NK-92 treated with Interleukin-12 subunit alpha and Interleukin-12 subunit beta, amount 100 ng/mL, for 24 hours (cell line): ENCODE measurements at places on chromosomes 3 and 15.

DNA sequence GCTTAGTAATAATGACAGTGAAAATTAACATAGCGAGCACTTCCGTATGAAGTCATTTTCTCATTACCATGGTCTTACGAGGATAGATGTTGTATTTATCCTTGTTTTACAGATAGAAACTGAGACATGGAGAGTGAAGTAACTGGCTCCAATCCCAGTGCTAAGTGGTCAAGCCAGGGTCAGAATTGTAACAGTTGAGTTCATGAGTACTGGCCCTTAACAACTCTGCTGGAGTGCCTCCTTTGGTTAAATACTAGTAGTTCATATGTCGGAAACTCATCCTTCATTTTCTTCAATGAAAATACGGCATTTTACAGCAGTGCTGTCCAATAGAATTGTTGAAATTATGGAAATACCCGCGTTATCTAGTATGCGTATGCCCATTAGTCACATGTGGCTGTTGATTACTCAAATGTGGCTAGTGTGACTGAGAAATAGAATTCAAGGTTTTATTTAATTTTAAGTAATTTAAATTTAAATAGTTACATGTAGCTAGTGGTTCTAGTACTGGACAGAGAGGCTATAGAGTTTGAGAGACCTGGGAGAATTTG lies 32.5 kb downstream of the FNDC3B start:
- DNase-seq = no peak

DNA sequence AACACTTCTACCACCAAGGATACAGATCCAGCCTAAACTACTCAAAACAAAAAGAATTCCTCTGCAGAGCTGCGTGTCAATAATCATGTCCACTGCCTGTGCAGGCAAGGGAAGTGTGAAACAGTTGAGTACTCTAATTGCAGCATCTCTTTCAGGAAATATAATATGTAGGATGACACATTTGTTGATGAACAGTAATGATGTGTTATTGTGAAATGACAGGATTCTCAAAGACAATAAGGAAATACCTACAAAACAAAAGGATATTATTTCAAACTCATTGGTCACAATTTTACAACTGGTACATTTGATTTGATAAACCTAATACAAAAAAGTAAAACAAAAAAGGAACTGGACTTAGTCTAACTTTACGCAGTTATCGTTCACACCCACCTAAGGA lies 4.4 kb downstream of the SPG11 start:
- no peak for DNase-seq

DNA sequence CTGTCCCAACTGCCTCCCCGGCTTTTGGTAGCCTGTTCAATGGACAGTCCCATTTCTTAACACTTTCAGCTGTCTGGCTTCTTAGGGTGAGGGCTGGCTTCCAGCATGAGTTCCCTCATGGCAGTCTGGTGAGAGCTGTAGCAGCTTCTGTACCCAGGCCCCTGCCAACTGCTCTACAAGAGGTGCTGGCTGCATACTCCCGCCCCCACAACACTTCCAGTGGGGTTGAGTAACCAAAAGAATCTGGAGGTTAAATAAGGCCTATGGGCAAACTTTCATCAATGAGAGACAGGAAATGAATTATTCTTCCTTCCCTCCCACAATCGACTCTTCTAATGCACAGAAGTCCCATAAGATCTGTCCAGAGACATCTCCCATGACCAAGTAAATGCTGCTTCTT lies 145.0 kb downstream of the NEK10 start:
- no peak for DNase-seq

DNA sequence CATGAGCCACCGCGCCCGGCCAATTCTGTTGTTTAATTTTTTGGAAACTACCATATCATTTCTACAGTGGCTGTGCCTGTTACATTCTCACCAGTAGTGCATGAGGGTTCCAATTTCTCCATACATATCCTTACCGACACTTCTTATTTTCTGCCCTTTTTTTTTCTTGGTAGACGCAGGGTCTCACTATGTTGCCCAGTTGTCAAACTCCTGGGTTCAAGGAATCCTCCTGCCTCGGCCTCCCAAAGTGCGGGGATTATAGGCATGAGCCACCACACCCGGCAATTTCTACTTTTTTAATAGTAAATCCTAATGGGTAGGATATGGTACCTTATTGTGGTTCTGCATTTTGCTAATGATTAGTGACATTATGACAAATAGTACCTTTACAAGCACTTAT lies 9.6 kb downstream of the AMIGO3 start:
- DNase-seq = no peak

DNA sequence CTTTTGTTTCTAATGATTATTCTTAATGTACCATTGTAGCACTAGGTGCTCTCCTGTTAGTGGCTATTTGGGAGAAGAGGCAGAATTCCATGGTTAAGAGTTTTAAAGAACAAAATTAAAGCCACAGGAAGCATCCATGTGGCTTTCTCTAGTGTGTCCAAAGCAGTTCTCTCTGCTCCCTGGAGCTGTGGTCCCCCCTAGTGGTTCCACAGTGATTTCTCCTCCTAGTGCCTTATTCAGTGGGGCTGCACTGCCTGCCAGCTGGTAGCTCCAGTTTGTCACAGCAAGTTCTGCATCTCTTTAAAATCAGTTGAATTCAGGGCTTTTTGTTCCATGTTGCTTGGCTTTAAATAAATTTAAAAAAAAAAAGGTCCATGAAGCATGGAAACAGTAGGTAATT lies 39.6 kb upstream of the FAM98B start:
- no peak for DNase-seq

GRCh38 chr3:146658841-146659240 lies 53.7 kb upstream of the PLSCR5 start:
- DNase-seq = no peak

DNA sequence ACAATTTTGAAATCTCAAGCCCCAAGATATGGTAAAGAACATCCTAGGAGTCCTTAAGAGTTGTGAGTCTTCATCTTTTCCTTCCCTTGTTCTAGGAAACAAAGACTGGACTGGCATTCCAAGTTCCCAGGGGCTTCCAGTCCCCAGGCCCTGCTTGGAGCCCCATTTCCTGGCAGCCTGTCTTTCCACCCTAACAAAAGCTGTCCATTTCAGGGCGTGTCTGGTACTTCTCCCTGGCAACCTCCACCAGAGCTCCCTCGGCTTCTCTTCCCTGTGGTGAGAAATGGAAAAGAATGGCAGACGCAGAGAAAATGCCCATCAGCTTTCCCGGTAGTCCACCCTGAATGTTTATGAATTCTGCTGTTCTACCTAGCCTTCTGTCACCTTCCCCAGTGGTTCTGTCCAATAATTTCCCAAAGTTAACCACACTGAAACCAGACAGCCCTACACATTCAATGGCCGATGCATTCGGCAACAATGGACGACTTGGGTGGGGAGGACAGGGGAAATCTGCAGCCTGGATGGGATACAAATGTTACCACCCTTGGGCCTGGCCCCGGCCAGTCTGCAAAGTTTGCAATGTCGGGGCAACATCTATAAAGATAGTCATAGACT lies 6.8 kb downstream of the RAB6B start:
- no peak for DNase-seq

- no peak for DNase-seq
Measured at GRCh38 chr3:111106993-111107661, 35.5 kb downstream of the NECTIN3 start.

- no peak for DNase-seq
Measured at GRCh38 chr3:163768048-163768447, 1310.2 kb downstream of the SI start.

DNA sequence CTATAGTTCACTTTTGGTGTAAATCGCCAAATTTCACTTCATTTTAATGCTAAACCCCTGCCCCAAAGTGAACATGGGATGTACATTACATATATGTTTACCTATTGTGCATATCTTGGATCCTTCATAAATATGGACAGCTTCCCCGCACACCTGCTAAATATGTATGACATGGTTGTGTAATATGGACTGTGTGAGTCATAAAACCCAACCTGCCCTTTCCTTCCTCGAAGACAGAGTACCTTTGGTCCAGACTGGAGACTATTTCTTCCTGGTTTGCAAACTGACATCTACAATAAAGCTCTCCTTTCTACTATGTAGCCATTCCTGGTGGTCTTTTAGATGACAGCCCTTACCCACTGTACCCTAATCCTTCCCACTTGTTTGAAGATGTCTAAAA lies 12.4 kb downstream of the ACTC1 start:
- DNase-seq = no peak

- DNase-seq = no peak
Measured at GRCh38 chr15:57994221-57995049, 71.1 kb downstream of the ALDH1A2 start.

- no peak for DNase-seq
Measured at GRCh38 chr3:13005301-13005700, 67.9 kb downstream of the IQSEC1 start.

- no peak for DNase-seq
Measured at GRCh38 chr3:10944866-10945265, 47.7 kb upstream of the SLC6A1 start.

DNA sequence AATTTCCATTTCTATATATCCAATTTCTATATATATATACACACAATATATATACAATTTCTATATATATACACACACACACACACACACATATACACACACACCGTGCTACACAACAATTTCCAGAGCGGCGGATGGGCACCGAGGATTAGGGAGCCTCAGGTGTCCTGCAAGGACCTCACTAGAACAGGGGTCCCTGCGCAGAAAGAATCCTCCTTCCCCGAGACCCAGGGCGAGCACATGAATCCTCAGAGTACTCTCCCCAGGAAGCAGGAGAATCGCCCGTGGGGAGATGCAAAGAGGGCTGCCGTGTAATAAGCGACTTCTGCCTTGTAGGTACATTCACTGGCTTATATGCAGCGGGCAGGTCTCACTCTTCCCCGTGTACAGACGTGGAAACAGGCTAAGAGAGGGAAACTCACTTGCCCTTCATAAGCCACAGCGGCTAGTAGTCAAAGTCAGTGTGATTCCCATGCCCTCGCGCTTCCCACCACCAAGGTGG lies 467 bp downstream of the PIF1 start:
- no peak for DNase-seq

GRCh38 chr15:55552451-55552850 lies 35.7 kb downstream of the PYGO1 start:
- DNase-seq = no peak

DNA sequence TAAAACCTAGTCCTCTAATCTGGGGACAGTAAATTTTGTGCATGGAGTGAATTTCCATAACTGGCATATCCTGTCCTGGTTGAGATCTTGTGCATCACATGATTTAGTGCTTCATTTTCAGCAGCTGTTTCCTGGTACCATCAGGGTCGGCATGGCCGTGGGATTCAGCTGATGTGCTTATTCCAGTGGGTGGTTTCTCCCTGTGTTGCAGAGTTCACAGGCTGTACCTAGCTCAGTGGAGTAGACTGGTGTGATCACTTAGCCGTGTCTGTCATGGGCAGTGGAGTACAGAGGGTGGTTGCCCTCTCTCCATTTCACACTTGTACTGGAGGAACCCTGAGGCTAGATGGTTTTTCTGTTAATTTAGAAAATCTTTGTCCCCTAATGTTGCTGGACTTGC lies 228.5 kb downstream of the PTPRG start:
- no peak for DNase-seq

- no peak for DNase-seq
Measured at GRCh38 chr15:99953886-99954285, 220.6 kb upstream of the LYSMD4 start.

DNA sequence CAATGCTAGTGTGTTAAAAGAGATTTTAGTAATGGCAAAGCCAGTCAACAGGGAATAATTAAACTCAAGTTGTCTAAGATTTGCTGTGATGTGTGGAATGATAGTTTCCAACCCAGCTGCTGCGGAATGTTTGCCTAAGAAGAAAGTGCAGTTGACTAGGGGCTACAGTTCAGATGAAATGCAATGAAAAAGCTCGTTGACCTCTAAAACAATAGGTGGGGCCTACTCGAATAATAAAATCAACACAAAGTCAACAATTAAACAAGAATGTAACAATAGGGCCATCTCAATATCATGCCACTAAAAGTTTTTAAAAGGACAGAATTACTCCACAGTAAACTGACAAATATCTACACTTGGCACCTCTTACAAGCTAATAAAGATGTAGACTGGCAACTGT lies 484.2 kb downstream of the MECOM start:
- DNase-seq = no peak

DNA sequence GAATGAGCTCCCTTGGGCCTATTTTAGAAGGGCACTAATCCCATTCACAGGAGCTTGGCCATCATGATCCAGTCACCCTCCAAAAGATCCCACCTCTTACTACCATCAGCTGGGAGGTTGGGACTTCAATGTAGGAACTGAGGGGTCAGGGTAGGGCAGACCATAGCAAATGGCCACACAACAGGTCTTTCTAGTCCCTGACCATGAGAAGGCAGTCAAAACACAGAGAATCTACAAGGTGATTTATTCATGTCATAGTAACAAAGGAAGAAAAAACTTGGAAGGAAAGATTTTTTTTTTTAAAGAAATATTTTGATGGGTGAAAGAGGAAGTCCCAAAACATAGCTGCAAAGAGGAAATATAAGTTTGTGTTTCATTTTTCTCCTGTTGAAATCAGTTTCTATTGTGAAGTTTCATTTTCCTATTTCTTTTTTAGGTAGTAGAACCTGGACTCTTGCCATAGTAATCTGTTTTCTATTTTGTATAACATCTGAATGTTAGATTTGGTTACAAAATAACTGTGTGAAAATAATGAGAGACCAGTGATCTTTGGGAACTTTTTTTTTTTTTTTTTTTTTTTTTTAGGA lies 23.5 kb upstream of the TNFSF10 start:
- DNase-seq = no peak

GRCh38 chr3:181773921-181774320 lies 62.2 kb downstream of the SOX2 start:
- DNase-seq = no peak

GRCh38 chr15:77877869-77878577 lies 199.5 kb downstream of the TBC1D2B start:
- no peak for DNase-seq

- no peak for DNase-seq
Measured at GRCh38 chr3:34675383-34676120, 877.1 kb downstream of the PDCD6IP start.

DNA sequence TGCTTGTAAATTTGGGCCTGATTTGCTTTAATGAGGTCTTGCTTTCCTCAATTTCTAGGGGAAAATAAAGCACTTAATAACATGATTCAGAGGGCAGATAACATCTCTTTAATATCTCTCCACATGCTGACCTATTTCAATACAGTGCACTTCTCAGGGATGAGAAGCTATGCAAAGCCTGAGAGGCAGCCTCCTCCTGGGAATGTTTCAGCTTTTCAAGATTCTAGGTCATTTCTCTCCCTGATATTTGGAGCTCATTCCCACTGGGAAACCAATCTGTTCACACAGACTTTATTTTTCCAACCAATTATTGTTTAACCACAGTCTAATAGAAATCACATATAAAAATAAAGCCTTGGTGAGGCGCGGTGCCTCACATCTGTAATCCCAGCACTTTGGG lies 67.0 kb upstream of the LSAMP start:
- DNase-seq = no peak

DNA sequence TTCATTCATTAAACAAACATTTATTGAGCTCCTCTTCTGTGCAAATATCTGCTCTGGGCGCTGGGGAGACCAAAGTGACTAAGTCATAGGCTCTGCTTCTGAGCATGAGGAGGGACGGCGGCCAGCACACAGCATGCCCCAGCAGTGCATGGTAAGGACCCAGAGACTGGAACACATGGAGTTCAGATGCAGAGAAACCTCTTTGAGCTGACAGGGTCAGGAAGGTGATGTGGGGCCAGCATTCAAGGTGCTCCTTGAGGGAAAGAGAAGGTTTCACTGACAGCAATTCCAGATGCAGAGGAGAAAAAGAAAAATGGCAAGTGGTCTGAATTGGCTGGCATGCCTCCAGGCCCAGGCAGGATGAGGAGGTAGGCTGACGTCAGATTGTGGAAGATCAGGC lies 234.5 kb downstream of the UACA start:
- no peak for DNase-seq
